Stimulated activated CD4-positive, alpha-beta T cell treated with anti-CD3 and anti-CD28 coated beads, Interleukin-15, amount 100 ng/mL, for 24 hours (primary cell): ENCODE measurements at places on chromosomes 4 and X.

DNA sequence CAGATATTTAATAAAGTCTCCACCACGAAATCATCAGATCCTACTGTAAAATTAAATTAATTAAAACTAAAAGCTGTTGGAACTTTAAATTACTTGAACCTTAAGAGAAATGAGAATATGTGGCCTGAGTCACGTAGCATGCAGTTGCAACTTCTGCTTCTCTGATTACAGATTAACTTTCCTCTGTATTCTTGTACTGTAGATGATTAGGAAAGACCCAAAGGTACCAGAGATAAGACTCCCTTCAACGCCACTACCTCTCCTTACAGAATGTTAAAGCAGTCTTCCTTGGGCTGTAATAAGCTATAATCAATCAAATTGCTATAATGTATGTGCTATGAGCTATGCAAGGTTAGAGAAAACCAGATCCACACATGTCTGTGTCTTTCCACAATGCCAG, 47.9 kb downstream of the FAM13A start:
- DNase-seq, result no peak

DNA sequence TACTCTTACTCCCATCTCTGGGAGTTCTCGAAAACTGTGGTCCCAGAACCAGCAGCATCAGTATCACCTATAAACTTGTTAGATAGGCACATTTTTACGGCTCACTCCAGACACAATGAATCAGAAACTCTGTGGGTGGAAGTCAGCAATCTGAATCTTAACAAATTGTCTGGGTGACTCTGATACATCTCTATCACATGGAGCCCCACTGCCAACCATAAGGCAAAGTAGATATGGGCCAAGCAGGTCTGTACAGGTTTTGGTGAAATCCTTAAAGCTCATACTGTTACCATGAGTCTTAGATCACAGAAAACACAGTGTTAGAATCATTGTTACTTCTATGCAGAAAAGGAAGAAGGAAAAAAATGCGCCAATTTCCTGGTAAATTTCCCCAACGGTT, 122.5 kb upstream of the HCCS start:
- no peak for DNase-seq

GRCh38 chr4:183149616-183150539, 50.8 kb downstream of the WWC2 start:
- DNase-seq, result no peak

- no peak for DNase-seq
Observed at GRCh38 chrX:1336331-1336943, at the start of gene IL3RA. Gene IL3RA, plus strand, starts transcription at chrX:1336785. Its CDS starts 4,981 bp downstream, at chrX:1341766.

DNA sequence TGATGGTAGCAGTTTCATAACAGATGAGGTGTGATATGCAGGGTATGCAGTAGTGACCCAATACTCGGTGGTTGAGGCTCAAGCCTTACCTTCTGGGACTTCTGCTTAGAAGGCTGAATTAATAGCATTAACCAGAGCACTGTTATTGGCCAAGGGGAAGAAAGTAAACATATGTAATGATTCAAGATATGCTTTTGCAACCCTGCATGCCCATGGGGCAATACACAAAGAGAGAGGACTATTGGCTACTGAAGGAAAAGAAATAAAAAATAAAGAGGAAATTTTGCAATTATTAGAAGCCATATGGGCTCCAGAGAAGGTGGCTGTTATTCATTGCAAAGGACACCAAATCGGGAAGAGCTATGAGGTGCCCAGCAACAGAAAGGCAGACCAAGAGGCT, 8.7 kb downstream of the GAGE10 start:
- DNase-seq, result no peak

DNA sequence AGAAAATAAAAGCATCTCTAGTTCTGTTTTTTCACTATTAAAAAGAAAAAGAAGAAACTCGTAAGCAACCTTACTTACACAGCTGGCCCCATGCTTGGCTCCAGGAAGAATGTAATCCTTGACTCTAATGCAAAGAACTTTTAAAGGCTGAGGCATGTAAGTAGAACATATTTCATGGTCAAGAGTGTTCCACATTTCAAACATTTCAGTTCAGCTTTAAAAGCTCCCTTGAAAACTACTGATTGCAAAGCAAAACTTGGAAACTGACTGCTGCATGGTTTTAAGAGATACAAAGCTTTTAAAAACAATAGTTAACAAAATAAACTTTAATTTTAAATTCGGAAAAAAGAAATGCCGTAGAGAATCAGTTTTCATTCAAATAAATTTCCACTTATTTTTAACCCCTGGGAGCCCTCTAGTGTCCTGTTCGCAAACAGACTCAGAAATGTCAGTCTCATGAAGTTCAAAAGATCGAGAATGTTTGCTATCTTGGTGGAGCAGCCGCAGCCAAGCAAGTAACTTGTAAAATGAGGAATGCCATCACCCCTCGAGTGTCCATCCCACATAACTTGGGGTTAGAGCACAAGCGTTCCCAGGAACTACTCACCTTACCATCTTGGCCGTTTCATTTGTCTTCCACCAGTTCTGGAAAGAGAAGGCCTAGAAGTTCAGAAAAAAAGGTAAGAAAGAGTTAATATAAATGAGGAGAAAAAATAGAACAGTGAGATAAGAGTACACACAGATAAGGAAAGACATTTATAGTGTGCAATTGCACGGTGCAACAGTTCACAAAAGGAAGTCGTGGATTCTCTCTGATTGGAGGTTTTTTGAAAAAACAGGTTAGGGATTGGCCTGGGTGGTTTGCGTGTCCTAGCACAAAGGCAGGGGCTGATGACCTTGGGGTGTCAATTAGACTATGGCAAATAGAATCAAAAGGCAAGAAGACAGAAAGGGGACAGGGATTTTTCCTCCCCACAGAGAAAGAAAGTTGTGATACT, at the start of gene GASK1B:
TSS of gene GASK1B (minus strand) at position 765 of the 998 bp plus-strand sequence. CDS start 1,650 bp downstream, outside the sequence.
- DNase-seq, result peak; percentile 15

DNA sequence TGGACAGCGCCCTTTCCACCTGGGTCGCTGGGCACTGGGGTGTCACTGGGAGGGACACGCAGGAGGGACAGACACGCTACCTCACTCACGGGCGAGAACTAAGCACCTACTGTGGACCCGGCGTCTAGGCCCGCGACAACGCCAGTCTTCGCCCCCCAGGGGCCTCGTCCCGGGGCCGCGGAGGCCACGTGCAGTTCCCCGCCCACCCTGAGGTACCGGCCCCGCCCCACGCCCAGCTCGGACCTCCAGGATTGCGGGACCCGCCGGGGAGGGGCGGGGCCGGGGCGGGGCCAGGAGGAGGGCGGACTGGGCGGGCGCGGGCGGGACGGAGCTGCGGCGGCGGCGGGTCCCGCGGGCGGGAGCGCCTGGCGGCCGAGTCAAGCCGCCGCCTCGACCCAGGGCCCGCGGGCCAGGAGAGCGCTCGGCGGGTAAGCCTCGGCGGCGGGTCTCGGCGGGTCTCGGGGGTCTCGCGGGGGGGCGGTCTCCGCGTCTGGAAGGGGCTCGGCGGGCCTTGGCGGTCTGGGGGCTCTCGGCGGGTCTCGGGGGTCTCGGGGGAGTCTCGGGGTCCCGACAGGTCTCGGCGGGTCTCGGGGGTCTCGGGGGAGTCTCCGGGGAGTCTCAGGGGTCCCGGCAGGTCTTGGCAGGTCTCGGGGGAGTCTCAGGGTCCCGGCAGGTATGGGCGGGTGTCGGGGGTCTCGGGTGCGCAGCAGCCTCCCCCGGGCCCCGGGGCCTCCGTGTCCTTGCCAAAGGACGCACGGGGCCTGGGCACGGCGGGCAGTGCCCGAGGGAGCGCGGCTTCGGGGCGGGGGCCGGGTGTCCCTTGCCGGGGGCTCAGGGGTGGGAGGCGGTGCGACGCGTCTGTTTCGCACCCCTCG, at the start of gene SH3BP2:
TSS of gene SH3BP2 (plus strand) at position 375 of the 875 bp plus-strand sequence. CDS start 27,533 bp downstream, outside the sequence.
- peak; percentile 84 for DNase-seq

GRCh38 chr4:55507612-55508011, 39.1 kb downstream of the CLOCK start:
- DNase-seq, result no peak

DNA sequence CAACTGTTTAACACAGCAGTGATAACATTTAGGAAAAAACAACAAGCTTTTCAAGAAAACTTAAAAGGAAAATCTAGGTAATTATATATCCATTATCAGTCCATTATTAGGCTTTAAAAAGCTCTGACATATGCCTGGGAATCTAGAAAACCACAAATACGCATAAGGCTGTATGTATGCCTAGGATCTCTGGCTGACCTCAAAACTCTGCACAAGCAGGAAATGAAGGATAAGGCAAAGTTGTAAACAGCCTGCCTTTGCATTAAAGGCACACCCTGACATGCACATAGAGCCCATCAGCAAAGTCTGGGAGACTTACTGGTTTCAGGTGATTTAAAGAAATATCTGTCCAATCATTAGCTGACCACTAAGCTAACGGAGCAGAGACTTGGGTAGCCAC, 14.0 kb downstream of the TIMP1 start:
- no peak for DNase-seq

GRCh38 chr4:189547559-189547958, 393.1 kb upstream of the FRG1 start:
- no peak for DNase-seq

DNA sequence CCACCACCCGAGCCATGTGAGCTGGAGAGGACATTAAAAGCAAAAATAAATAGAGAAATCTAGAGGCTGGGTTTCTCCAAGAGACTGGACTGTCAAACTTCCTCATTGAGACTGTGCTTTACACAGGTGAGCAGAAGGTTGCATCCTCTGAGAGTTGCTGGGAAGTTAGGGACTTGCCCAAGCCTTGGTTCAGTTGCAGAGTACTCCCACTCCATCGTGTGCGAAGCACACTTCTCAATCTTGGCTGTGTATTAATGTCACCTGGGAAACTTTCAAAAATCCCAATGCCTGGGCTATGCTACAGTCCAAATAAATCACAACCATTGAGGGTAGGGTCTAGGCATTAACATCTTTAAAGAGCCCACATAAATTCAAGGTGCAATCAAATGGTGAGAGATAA, 89.2 kb downstream of the ZNF330 start:
- DNase-seq, result no peak

GRCh38 chrX:151825925-151826485, 86.7 kb upstream of the MAGEA4 start:
- no peak for DNase-seq

GRCh38 chr4:16677001-16677944, 221.2 kb downstream of the LDB2 start:
- DNase-seq, result no peak

DNA sequence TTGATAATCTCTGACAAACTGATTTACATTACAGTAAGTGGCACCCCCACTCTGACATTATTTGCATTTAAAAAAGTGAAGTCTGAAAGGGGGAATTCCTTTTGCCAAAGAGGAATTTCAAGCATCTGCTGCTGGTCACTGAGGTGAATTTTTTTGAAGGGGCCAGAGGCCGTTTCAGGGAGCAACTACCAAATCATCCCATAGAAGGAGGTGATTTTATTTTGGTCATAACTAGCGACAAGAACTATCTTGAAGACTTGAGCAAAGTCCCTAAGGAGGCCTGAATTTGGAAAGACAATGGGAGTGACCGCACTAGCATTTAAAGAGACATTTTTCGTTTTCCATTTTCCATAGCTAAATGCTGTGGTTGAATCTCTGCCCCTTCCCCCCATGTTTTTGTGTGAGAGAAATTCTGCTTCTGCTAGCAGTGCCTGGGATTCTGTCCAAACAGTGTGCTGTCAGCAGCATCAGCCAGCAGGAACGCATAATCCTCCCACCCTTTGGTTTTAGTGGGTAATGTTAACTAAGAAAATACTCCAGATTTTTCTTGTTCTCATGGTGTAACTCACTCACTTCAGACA, 110.1 kb upstream of the MED14 start:
- DNase-seq, result no peak

- no peak for DNase-seq
Observed at GRCh38 chr4:123399627-123400358, 3.2 kb downstream of the SPRY1 start.

DNA sequence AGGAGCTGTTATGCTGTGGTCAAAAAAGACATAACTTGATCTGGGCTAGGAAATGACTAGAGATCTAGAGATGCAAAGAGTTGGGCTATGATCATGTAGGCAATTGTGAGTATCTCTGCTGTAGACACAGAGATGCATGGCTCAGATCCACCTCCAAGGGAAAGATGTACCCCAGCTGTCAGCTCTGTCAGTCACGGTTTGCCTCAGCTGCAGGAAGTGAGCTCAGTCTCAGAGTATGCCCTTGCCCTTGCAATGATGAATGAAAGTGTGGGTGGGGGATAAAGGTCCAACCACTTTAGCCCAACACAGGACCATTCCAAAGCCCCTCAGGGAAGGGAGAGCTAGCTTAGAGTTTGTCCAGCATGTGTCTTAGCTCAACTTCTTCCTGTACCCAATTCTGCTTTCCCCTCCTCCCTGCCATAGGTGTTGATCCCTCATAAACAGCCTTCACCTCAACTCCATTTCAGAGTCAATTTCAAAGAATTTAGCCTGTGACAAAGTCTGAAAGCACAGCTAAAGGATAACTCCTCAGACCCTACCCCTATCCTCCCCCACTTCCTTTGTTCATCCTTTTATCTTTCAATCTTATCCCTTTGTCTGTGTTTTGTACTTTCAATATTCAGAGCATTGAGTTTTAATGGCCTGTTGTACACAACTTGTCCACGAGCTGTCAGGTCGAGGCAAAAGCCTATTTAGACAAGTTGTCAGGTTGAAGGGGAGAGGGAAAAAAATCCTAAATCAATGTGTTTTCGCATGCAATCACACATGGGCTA, 90.6 kb downstream of the MID1IP1 start:
- peak; percentile 20 for DNase-seq

GRCh38 chrX:150841456-150842197, 56.8 kb downstream of the CD99L2 start:
- no peak for DNase-seq

DNA sequence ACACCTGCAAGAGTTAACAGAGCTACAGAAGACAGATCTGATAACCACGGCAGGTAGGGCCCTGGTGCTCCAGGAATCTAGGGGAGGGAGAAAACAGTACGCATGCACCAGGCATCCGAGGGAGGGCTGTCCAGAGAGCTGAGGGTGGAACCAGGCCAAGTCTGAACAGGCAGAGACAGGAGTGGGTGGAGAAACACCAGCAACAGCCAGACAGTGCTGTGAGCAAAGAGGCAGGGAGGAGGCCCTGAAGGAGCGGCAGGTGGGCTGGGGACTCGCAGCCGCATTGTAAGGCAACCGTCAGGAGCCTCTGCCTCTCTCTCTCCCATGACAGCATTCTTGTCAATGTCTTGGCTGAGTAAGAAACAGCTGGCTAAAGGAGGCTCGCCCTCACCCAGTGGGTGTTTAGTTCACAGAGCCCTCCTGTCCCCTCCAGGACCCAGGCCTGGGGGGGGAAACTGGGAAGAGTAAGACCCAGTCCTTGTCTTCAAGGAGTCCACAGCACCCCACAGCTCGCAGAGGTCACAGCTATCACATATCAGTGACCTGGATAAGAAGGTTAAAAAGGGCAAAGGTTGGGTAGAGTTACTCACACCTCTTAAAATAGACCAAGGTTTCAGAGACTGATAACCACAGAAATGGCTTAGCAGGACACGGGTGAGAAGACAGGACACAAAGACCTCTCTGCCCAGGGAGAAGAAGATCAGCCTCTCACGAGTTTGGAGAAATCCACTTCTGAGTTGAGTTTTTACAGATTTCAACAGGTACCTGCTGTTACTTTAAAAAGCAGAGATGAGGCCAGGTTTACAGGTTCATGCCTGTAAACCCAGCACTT, 10.5 kb downstream of the ACSL1 start:
- DNase-seq, result no peak
